ENCODE measurements at places on chromosomes 5 and 9.

DNA sequence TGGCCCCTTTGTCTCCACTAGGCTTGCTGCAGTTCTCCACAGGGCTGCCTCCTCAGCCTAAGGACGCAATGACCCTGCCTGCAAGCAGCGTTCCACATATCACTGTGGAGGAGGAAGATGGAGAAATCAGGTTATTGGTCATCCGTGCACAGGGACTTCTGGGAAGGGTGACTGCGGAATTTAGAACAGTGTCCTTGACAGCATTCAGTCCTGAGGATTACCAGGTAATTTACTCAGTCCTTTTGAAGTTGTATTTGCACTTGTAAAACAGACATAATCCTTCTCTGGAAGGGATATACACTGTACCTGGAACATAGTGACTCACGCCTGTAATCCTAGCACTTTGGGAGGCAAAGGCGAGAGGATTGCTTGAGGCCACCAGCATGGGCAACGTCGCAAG lies 116.6 kb downstream of the ADGRV1 start:
- DNase-seq = no peak

GRCh38 chr5:65508978-65509377 lies 27.3 kb upstream of the ADAMTS6 start:
- no peak for DNase-seq

- DNase-seq = no peak
Measured at GRCh38 chr5:73764586-73764985, 138.6 kb downstream of the ARHGEF28 start.

DNA sequence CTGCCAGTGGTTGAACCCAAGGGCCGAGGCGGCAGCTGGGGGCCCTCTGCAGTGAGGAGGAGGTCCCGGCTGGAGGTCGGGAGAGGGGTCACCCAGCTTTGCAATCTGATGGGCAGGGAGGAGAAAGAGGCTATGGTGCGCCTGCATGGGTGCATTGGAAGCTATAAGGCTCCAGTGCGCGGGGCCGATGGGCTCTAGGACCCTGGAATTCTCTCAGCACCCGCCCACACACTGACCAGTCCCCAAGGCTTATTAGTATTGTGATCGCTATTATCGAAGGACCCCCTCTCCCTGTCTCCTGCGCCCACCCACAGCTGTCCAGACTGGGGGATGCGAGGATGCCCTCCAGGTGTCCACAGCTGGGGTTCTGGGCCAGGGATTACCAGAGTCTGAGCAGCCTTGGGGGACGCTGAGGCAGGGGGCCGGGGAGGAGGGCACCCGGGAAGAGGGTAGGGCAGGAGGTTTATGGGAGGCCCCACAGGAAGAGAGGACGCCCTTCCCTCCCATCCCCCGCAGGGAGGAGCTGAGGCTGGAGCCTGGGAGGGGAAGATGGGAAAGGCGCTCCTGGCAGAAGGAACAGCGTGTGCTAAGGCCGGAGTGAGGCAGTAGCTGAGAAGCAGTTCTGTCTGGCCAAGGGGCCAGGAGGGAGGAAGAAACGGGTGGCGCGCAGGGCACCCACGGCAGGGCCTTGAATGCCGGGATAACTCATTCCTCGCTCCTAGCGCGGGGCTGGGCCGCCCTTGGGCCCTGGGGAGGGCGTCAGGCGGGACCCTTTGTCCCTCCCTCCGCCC lies 24.2 kb downstream of the C9orf50 start:
- no peak for DNase-seq

GRCh38 chr5:34923694-34924461 lies 5.5 kb upstream of the DNAJC21 start:
- DNase-seq = no peak

GRCh38 chr9:97557606-97558095 lies 56.2 kb downstream of the TMOD1 start:
- DNase-seq = no peak

GRCh38 chr5:167899490-167900070 lies 391.9 kb upstream of the WWC1 start:
- DNase-seq = no peak

- no peak for DNase-seq
Measured at GRCh38 chr5:134432677-134433359, 21.1 kb upstream of the CDKN2AIPNL start.

- no peak for DNase-seq
Measured at GRCh38 chr9:108296056-108296455, 559.7 kb downstream of the ACTL7B start.

DNA sequence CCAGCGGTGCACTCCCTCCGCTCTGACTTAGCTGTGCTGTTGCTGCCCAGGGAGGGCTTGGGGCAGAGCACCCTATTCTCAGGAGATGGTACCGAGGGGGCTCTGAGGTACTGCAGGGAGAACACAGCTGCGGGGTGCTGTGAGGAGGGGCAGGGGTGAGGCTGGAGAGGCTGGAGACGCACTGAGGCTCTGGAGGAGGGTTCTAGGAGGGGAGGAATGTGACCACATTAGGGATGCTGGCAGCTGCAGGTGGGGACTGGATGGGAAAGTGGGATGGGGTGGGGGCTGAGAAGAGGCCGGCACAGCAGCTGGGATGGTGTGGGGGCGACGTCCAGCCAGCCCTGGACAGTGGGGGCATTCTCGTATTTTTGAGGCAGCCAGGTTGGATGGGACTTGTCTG lies 20.9 kb downstream of the NCS1 start:
- peak; percentile 2 for DNase-seq

DNA sequence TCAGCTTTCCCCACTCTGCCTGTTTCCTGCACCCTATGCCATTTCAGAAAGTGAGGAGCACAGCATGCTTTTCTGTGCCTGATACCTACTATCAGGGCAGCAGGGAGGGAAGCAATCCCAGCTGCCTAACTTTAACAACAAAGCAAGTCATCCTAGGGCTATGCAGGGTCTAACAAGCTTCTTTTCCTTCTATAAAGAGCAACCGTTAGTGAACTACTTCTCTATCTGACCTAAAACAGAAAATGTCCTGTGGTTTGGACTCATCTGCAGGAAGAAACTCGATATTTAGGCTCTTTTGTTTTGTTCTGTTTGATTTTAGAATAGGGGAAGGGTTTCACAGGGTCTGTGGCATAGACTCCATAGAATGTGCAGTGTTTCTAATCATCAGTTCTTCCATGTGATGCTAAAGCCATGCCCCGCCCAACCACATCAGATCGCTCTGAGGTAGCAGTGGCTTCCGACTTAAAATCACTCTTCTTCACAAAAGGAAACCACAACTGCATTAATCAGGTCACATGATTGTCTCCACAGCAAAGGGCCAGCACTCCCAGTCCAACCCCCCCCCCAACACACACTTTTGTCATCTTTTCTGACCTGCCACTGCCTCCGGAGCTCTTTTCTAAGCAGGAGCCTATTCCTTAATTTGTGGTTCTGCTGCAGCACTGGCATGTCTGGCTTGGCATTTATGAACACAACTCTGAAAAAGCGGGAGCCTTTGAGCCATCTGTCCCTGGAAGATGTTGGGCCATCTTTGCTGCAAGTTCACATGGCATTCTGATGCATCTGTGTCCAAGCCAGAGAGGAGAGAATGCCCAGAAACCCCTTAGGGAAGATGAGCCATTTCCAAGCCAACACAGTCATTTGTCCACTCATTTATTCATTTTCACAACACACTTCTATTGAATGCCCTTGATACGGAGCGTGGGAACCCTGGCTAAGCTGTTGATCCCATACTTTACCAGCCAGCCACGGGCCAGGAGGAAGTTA lies 71.6 kb downstream of the CFAP90 start:
- no peak for DNase-seq

DNA sequence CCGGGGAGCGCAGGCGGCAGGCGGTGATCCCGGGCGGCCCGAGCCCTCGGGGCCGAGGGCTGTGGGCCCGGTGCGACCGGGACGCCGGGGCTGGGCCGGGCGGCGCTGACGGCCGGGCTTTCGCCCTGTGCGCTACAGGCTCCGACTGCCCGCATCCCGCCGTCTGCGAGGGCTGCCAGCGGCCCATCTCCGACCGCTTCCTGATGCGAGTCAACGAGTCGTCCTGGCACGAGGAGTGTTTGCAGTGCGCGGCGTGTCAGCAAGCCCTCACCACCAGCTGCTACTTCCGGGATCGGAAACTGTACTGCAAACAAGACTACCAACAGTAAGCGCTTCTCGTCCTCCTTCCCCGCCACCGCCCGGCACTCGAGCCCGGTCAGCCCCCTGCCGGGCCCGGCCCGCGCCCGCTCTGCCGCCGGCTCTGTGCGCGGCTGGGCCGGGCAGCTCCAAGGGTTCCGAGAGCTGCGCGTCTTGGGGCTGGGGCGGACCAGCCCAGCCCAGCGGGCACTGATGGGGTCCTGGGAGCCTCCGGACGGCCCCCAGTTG lies 1.6 kb downstream of the LMX1B start:
- DNase-seq = no peak

DNA sequence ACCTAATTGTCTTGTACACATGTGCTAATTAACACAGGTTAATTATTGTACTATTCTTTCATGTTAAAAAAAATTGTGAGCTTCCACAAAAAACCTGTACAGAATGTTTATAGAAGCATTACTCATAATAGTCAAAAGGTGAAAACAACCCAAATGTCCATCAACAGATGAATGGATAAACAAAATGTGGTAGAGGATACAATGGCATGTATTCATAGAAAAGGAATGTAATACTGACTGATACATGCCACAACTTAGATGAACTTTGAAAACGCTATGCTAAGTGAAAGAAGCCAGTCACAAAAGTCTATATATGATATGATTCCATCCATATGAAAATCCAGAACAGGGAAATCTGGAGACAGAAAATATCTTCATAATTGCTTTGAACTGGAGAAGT lies 25.6 kb downstream of the RRAGA start:
- no peak for DNase-seq

- DNase-seq = no peak
Measured at GRCh38 chr9:19497276-19497675, 88.5 kb downstream of the ACER2 start.

DNA sequence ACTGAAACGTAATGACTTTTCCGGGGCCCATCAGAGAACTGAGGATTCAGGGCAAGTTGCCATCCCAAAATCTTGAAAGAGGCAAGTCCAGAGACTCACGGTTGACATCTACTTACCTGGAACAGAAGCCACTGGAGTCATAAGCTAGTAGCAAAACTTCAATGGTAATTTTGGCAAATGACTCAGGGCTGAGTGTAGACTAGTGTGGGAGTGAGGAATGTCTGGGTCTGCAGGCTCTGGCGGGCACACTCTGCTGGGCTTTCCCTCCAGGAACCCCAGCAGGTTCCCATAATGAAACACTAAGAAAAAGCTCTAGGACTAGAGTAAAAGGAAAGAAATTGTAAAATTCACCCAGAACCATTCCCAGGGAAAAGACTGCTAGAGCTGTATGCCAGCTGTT lies 122.9 kb upstream of the NFIL3 start:
- no peak for DNase-seq

DNA sequence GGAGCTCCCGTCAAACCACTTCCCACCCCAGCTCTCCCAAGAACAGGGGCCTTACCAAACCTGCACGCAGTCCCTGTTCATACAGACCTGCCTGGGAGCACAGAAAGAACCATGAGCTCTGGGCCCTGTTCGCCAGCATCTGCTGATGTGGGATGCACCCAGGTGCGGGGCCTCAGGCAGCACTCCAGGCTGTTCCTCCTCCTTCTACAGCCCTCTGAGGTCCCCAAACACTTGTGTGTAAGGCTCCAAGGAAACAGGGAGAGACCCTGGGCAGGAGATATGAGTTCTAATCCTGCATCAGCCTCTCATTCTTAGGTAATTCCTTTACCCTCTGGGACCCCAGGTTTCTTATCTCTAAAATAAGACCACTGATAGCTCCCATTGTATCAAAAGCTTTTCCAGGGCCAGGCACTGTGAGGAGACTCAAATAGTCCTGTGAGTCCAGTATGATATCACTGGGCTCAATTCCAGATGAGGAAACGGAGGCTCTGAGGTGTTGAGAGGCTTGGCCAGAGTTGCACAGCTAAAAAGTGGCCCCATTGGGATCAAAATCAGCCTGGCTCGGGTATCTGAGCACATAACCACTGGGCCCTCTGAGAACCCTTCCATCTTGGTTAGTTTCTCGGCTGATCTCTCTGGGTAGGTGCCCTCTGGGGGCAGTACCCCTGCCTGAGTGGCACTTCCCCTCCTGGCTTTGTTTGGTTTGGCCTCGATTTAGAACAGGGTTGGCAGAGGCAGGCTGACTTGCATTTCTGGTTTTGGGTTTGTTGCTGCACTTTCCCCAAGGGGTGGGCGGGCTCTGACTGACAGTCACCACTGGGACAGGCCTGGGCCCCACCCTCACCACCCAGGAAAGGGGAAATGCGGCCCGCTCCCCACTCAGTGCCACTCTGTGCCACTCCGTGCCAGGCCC lies 116.8 kb downstream of the RGS3 start:
- peak; percentile 77 for DNase-seq

DNA sequence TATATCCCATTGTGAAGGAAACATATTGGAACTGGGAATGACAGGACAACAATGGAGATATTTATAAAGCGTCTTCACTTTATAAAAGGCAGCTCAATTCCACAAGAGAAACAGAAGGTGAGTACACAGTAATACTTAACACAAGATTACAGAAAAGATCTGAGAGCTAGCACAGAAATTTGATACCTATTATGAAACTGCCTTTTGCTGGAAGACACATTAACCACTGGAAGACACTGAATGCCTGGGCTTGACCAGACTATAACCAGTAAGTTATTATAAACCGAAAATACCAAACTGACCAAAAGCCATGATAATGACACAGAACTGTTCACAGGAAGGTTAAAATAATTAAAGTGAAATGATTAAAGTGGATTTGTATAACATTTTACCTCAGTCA lies 195.4 kb downstream of the NR2F1-AS1 start:
- DNase-seq = no peak

DNA sequence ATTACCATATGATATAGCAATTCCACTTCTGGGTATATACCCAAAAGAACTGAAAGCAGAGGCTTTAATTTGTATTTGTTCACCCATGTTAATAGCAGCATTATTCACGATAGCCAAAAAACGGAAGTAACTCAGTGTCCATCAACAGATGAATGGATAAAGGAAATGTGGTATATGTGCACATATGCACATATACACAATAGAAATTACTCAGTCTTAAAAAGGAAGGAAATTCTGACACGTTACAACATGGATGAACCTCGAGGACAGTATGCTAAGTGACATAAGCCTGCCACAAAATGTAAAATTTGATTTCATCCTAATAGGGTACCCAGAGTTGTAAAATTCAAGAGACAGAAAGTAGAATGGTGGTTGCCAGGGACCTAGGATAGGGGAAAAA lies 54.9 kb downstream of the NUP155 start:
- no peak for DNase-seq

- DNase-seq = no peak
Measured at GRCh38 chr9:104882566-104882965, 45.4 kb downstream of the ABCA1 start.

- no peak for DNase-seq
Measured at GRCh38 chr9:126096340-126096739, 230.3 kb upstream of the MVB12B start.

- DNase-seq = no peak
Measured at GRCh38 chr5:67897980-67898379, 317.6 kb upstream of the PIK3R1 start.

Measured in CD8-positive, alpha-beta T cell (primary cell).